Stimulated activated CD4-positive, alpha-beta T cell treated with anti-CD3 and anti-CD28 coated beads, Interleukin-1b, Interleukin-23, amount 100 ng/mL, for 1 hour (primary cell): ENCODE measurements at places on chromosomes 2 and 18.

GRCh38 chr2:158184556-158185343, 83.1 kb downstream of the UPP2 start:
- DNase-seq, result no peak

- no peak for DNase-seq
Observed at GRCh38 chr18:46623541-46623940, 33.5 kb downstream of the LOXHD1 start.

DNA sequence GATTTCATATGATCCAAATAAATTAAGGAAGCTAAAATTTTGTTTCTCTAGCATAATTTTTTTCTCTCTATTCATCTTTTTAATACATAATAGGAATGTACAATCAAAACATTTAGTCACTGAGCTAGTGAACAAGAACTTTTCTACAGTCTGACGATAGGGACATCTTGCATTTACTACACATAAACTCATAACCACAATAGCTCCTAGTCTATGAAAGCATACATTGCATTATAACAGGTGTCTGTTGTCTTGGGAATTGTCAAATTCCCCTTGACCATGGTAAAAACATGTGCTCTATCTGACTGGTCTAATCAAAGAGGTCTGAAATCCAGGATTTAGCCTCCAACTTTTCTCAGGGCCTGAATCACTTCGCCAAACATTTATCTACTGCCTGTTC, 144.8 kb downstream of the FAM124B start:
- DNase-seq, result no peak

GRCh38 chr2:226643030-226643945, 156.3 kb downstream of the IRS1 start:
- DNase-seq, result no peak
